Activated naive CD8-positive, alpha-beta T cell treated with anti-CD3 and anti-CD28 coated beads, Interleukin-2, amount 50 U/mL, for 16 hours (primary cell): ENCODE measurements at places on chromosomes 7 and 10.

- DNase-seq = no peak
These were observed 557.0 kb upstream of the IGFBP3 start for GRCh38 chr7:46478046-46478445.

- no peak for DNase-seq
These were observed 21.4 kb upstream of the CPVL start for GRCh38 chr7:29167721-29168120.

- no peak for DNase-seq
These were observed 54.5 kb upstream of the TOMM7 start for GRCh38 chr7:22876986-22877729.

DNA sequence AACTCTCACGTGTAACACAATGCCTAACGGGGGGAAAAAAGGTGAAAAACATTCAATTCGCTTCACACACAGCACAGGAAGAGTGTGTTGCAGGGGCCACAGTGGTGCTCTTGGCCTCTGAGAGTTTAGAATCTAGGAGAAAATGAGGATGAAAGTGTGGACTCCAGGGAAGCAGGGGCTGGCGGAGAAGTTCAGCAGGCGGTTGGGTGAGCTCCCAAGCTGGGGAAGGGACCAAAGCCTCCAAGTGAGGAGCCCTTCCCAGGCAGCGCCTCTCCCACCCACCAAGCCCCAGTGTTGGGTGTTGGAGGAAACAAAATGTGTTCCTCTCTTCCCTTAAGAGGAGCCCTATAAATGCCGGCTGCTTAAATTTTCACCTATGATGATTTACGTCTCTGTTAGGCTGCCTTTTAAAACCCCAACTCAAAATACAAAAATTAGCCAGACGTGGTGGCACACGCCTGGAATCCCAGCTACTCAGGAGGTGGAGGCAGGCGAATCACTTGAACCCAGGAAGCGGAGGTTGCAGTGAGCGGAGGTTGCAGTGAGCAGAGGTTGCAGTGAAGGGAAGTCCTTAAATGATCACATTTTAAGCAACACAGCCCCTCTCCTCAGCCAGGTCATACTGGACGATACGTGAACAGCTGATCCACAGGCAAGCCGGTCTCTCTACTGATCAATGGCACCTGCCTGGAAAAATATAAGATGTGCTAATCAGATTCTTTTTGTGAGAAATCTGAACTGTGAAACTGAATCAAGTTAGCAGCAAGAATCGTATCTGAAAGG lies 735.2 kb downstream of the PARD3 start:
- DNase-seq = no peak
